ENCODE measurements at places on chromosomes 5 and 9.

- H3K36me3 ChIP-seq: no peaks in the 10 kb centered on the region
- H3K27me3 ChIP-seq: no peaks in the 10 kb centered on the region
- H3K27ac ChIP-seq: no peak overlapping the region
- H3K4me3 ChIP-seq: no peak overlapping the region
These were observed 296.9 kb downstream of the ADGRV1 start for GRCh38 chr5:90855296-90856010.

GRCh38 chr5:112205846-112206245 is 213.2 kb downstream of the EPB41L4A start:
- no peak overlapping the region for H3K27ac ChIP-seq
- H3K4me3 ChIP-seq: no peak overlapping the region
- H3K4me1 ChIP-seq: no peaks in the 10 kb centered on the region
- no peak for DNase-seq
- no peaks in the 10 kb centered on the region for H3K36me3 ChIP-seq

DNA sequence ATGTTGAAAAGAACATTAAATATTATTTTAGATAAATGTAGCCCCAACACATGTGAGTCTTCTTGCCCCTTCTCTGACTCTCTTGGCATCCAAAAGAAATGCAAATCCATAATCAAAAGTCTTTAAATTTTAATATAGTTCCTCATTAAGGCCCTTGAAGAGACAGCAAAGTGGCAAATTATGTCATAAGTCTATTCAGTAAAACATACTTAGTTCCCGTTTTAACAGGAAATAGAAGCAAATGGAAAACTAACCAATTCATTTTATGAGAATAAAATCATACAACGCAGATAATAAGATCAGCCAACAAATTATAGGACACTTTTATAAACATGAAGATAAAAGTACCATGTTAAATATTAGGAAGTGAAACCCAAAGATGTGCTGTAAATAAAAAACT is 20.1 kb upstream of the IFNB1 start:
- DNase-seq: no peak
- no peak overlapping the region for H3K4me3 ChIP-seq
- H3K27me3 ChIP-seq: no peaks in the 10 kb centered on the region
- H3K27ac ChIP-seq: no peak overlapping the region

DNA sequence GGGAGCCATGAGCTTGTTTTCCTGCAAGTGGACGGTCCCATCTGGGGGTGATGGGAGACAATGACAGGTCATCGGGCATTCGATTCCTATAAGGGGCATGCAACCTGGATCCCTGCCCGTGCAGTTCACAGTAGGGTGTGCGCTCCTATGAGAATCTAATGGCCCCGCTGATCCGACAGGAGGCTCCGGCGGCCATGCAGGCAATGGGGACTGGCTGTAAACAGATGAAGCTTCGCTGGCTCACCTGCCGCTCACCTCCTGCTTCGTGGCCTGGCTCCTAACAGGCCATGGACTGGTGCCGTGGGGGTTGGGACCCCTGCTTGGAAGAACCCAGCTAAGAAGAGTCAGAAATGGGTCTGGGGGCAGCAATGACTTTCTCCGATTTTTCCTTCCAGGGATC is 21.0 kb downstream of the PAEP start:
- H3K27me3 ChIP-seq: no peaks in the 10 kb centered on the region
- H3K27ac ChIP-seq: no peak overlapping the region
- no peak for DNase-seq
- H3K4me3 ChIP-seq: no peak overlapping the region

DNA sequence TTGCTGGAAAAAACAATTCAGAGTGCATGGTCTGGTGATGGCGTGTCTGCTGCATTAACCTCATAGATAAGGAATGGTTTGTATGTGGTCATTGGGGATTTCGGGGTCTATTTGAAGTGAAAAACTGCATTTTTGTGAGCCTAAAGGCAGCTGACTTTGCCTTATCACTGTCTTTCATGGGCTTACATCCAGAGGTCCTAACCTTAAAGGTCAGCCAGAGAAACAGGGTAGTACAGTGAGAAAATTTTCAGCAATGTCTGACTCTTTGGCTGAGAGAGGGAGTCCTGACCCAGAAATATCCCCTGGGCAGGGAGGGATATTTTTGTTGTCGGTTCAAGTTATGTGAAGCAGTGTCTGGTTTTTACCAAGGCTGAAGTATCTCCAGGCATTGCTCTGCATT is 5.7 kb downstream of the PCSK5 start:
- DNase-seq: no peak
- no peak overlapping the region for H3K4me3 ChIP-seq
- no peak overlapping the region for H3K27ac ChIP-seq

DNA sequence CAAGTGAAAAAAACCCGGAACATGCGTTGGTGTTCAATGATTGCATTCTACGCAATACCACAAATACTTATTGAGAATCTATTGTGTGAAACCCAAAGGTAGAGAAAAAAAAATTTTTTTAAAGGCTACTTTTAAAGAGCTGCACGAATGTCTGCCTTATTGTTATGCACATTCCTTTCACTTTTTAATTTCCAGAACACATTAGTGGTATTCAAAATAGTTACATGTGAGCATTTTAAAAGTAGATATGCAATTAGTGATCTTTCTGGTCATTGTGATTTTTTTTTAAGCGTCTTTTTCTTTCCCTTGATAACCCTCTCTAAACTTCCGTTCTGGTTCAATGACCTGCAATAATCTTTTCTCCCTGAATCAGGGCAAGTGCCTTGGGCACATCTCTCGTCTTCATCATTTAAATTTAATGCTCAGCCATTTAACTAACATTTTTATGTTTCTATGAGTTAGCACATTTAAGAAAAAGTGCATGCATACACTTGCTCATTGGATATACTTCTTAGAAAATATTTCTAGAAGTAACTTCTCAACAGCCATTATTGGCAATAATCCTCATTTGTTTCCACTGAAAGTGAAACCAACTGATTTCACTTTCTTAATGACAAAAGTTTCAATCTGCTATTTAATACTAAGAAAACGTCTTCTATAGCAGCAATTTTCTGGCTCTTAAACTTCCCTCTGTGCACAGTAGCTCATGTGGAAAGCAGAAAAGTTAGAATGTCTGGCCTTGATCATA is 80.3 kb downstream of the CDH6 start:
- H3K27me3 ChIP-seq: no peaks in the 10 kb centered on the region
- no peaks in the 10 kb centered on the region for H3K4me1 ChIP-seq
- DNase-seq: peak; percentile 44
- H3K36me3 ChIP-seq: no peaks in the 10 kb centered on the region
